ENCODE measurements at places on chromosomes 2 and 18. TPM values are rescaled to one million over a fixed set of nuclear protein-coding genes. Genes with fewer than 3 reads are reported as not detected.

The ERFE gene
- 0.07 TPM for total RNA-seq

The GALNT3 gene
- 3.0 TPM for total RNA-seq

- no peak for DNase-seq
These were observed 181.6 kb downstream of the SMAD7 start for GRCh38 chr18:48769006-48769636.

GRCh38 chr2:230922951-230923717 is 1.9 kb downstream of the GPR55 start:
- DNase-seq = no peak

The ACOXL gene
- total RNA-seq = not detected

The BCL11A gene
- 0.98 TPM for total RNA-seq

The FOXI3 gene
- total RNA-seq = not detected
